ENCODE measurements at places on chromosomes 16 and 17.

GRCh38 chr16:35308674-35309073, 1849.3 kb downstream of the TP53TG3F start:
- no peak for DNase-seq

DNA sequence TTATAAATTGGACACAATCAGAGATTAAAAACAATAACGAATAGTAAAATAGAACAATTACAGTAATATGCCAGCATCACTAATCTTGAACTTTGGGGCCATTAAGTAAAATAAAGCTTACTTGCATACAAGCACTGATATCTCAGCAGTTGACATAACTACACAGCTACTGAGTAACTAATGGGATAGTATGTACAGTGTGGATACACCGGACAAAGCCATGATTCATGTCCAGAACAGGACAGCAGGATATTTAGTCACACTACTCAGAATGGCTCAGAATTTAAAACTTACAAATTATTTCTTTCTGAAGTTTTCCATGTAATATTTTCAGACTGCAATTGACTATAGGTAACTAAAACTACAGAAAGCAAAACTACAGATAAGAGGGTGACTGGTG, 427.5 kb downstream of the CDH13 start:
- DNase-seq = no peak

- DNase-seq = no peak
Measured at GRCh38 chr16:57188711-57189002, 2.5 kb downstream of the RSPRY1 start.

GRCh38 chr17:62643496-62643895, 16.0 kb downstream of the MRC2 start:
- no peak for DNase-seq

GRCh38 chr17:29196769-29197515, 16.7 kb upstream of the MYO18A start:
- DNase-seq = no peak

DNA sequence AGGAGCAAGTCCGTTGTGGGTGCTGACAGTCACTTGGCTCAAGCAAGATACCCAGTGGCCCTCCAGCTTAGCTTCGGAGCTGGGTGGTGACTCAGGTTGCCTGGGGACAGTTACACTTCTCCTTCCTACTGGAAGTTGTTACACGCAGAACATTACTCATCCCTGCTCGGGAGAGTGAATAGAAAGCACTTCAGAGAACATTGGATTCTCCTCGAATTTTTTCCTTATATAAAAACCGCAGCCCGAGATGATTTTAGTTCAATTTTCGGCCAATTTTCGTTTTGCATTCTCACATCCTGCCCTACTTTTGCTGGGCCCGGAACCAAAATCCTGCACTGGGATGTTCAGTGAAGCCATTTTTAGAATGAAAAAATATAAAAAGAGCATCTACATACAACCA, 99.7 kb downstream of the ELAC2 start:
- no peak for DNase-seq

DNA sequence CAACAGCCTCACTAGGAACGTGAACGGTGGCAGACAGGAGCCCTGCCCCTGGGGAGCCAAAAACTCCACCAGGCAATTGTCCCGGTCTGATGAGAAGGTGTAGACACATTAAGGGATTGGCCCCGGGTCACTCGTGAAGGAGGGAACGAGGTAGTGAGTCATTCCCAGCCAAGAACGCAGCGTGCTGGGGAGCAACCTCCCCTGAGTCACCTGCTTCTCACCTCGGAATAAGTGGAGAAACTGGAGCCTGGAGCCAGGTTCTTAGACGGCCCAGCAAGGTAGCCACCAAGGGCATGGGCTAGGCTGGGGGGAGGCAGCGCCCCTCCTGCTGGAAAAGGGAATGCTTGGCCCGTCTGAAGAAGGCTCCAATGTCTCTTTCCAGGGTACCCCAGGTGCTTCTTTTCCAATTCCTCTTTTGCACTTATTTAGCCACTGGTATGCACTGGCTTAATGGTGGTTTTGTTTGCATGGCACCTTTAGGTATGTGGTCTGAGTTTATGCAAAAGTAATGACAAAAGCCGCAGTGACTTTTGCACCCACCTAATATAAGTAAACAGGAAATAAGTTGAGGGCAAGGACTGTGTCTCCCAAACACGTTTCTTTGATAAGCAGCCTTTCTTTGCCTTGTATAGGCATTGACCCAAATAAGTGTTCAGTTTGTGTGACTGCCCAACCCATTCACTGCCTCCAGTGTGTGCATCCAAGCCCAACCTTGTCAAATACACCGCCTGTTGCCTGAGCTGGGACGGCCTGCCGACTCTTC, 1.8 kb upstream of the HELZ start:
- DNase-seq = no peak

- no peak for DNase-seq
Measured at GRCh38 chr16:52770828-52771227, 223.9 kb upstream of the TOX3 start.

DNA sequence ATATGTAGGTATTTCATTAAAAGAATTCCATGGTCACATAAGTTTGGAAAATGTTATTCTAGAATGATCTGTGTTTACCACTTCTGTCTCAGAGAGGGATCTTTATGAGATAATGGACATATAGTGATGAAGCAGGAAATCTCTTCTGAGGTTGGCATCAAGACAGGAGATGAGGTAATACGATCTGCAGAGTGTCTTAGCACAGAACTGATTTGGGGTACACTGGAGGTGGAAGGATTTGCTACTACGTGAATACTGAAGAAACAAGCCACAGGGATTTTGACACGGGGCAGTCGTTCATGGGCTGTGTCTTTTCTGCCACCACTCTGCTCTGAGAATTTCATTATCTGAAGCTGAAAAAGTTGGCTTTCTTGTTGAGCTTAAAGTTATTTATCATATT, 5.5 kb downstream of the CBFB start:
- DNase-seq = no peak

DNA sequence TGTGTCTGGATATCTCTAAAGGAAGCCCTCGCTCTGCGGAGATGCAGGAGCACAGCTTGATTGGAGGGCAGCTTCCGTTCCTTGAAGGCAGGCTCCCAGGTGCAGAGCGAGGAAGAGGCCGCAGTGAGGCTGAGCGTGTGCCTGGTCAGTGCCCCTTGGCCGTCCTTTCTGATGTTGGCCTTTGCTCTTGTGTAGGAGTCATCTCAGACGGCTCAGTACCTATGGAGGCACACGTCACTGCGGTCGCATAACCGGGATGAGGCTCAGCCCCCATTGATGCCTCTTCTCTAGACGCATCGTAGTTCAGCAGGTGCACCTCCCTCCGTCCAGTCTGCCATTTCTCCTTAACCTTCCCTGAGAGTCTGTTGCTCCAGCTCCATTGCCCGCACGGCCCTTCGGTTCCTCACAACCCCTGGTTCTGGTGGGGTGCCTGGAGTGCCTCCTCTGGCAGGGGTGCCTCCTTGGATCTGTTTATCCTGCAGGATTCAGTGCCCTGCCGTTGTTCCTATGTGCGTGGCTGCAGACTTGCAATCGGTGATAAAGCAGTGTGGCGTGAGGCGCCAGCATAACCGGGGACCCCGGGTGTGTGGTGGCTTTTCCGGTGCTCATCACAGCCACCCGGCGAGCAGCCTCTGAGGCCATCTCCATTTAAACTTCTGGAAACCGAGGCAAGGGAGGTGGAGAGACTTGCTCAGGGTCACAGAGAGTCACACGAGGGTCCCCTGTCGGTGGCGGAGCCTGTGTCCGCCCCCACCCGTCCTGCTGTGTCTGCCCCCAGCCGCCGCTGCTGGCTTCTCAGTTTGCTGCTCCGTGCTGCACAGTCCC, 188.8 kb upstream of the CHMP6 start:
- no peak for DNase-seq

DNA sequence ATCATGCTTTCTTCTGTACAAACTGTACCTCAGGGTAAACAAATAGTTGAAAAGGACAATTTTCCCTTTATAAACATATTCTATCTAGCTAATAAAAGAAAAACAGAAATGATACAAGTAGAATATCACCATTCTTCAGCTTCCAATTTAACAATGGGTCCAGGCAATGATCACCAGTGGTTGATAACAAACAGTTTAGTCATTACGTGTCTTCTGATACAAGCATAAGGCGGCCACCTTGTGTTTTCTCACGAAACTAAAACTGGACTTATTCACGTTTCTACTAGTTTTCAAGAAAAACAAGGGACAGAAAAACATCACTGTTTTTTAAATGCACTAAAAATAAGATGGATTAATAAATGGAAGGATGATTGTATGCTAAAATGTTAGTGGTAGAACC, 58.3 kb downstream of the STH start:
- no peak for DNase-seq

GRCh38 chr17:82367724-82368524, 3.6 kb upstream of the UTS2R start:
- DNase-seq = no peak

- no peak for DNase-seq
Measured at GRCh38 chr16:66563574-66564334, 2.5 kb upstream of the CMTM1 start.

DNA sequence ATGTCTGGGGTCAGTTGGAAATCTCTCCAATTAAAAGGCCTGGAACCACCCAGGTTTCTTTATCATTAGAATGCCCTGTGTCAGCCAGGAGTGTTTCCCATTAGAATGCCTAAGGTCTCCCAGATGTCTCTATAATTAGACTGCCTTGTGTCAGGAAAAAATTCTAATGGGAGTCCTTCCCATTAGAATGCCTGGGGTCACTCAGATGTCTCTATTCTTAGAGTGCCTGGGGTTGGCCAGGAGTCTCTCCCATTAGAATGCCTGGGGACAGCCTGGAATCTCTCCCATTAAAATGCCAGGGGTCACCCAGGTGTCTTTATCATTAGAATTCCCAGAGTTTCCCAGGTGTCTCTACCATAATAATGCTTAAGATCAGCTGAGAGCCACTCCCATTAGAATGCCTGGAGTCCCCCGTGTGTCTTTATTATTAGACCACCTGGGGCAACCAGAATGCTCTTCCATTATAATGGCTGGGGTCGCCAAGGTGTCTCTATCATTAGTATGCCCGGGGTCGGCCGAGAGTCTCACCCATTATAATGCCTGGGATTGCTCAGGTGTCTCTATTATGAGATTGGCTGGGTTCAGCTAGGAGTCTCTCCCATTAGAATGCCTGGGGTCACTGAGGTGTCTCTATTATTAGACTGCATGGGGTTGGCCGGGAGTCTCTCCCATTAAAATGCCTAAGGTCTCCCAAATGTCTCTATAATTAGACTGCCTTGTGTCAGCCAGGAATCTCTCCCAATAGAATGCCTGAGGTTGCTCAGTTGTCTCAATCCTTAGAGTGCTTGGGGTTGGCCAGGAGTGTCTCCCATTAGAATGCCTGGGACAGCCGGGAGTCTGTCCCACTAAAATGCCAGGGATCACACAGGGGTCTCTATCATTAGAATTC, 2254.6 kb downstream of the TP53TG3F start:
- no peak for DNase-seq
